HepG2 (cell line): ENCODE measurements at places on chromosomes 1 and 21. TPM values are rescaled to one million over a fixed set of nuclear protein-coding genes. Genes with fewer than 3 reads are reported as not detected.

The OR14A16 gene
- polyA plus RNA-seq = not detected in 2 replicates

DNA sequence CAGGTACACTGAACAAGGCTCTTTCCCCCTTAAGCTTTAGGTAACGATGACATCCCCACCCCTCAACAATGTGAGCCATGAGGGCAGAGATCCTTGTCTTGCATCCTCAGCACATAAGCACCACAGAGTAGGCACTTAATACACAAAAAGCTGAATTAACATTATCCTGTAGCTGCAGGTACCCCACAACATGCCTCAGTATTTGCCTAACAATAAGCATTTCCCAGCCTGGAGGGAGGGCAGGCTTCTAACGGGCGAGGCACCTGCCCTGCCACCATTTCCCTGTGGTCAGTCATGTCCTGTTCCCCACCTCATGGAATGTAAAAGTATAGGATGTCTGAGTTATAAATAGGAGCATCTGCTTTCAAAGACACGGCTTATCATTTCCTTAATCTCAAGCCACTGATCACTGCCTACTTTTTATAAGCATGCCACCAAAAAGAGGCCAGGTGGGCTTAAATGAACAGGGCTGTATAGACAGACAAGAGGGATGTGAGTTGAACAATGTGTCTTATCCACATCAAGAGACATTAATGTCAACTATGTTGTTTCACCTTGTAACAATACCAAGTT is 3.4 kb downstream of the CAPZB start:
- no peak for DNase-seq

GRCh38 chr1:43636006-43636641 is 13.8 kb upstream of the KDM4A start:
- no peak for DNase-seq

DNA sequence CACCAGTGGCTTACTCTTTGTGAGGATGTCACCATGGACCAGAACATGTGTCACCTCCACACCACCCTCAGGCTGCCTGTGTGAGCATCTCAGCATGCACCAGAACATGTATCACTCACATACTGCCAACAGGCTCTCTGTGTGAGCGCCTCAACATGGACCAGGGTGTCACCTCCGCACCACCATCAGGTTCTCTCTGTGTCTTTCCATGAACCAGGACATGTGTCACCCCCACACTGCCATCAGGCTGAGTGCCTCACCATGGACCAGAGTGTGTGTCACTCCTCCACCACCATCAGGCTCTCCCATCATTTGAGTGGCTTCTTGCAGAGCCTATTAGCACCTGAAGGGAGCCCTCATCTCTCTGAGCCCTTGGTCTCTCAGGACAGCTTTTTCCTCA is 125.2 kb downstream of the ZNF648 start:
- DNase-seq = no peak

DNA sequence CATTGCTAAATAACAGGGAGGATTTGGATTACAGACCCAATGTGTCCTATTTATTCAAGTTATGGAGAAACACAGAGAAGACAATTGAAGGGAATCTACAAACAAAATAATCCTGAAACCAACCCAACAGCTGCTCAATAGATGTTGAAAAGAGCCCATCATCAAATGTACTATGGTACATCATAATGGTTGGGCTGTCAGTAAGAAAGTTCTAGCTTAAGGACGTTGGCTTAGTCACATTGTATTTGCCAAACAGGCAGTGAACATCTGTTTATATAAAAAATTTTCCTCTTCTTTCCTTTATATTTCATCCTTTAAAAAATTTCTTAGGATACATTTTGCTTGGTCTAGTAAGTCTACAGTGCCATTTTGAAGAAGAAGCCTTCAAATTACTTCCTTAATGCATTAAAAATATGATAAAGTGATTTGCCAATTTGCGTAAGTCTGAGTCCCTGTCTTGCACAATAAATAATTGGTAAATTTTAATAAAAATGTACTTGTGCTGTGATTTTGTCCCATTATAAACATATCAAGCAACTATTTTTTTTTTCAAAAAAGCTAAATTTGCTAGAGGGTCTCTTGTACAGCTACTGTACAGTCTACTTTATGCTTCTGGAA is 14.4 kb downstream of the MAP3K7CL start:
- no peak for DNase-seq

DNA sequence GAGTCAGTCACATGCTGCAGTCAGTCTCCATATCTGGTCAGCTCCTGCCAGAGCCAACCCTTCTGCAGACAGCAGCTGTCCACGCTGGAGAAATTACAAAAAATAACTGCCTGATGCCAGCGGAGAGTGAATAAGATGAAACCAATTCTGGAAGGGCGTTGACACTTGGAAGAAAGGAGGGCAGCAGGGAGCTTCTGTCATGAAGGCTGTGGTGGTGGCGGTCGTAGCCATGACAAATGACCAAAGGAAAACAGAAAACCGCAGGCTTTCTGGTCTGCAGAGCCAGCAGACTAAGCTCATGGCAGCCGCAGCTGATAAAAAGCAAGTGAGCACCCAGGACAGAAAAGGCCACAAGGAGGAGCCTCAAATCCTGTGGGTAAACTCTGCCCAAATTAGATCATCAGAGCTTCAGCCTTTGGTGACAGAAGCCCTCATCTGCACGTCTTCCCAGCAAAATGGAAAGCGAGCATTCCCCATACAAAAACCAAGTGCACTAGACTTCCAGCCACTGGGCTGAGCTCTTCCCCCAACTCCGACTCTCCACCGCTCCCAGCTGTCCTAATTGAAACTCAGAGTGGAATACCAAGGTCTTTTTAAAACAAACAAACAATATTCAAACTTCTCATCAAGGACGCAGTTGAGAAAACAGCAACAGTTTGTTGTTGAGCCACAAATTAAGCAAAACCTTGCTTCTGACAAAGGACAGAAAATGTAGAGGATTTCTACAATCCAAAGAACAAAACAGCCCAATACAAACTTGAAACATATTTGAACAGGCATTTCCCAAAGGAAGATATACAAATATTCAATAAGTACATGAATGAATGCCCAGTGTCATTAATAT is 28.7 kb downstream of the RSPH1 start:
- peak; percentile 6 for DNase-seq
